ENCODE measurements at places on chromosomes 5 and 9. TPM values are rescaled to one million over a fixed set of nuclear protein-coding genes. Genes with fewer than 3 reads are reported as not detected.

- no peak for DNase-seq
Observed at GRCh38 chr9:22240619-22241018, 206.0 kb upstream of the DMRTA1 start.

DNA sequence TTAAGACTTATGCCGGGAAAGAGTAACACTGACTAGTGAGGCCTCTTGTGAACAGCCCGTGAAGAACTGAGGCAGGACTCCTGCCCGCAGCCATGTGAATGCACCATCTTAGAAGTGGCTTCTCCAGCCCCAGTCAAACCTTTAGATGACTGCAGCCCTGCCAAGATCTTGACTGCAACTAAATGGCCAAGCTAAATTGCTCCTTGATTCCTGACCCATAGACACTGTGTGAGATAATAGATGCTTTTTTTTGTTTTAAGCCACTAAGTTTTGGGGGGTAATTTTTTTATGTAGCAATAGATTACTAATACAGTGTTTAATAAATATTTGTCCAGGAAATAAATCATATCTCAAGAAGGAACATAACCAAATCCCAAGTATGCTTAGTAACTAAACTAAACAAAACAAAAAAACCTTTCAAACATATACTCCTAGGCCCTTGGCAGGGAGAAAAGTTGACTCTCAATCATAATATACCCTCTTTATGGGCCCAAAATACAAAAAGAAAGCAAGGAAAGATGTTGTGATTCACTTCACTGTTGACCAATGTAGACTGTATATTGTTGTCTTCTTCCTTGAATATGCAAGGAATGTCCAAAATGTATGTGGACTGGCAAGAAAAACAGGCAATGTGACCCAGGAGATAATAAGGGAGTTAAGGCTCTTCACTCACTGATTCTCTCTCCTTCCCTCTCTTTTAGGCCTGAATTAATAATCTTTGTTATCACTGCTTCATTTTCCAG, 79.7 kb upstream of the ZNF366 start:
- DNase-seq: no peak

ADAMTS16 gene
- total RNA-seq: not detected

DNA sequence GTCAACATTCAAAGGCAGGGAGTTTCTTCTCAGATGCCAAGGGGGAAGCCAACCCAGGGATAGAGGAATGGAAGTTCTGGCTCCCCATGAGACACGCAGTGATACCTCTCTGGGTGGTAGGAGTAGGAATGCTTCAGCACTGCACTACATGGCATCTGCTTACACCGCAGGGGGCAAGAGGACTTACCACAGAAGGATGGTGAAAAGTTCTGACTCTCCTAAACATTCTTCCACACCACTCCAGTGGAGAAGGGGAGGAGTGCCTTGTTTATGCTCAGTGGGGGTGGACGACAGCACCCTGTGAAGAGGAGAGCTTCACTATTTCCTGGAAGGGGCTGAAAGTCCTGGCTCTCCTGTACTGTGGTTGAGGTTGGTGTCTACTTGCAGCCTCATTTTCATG, 1011.3 kb upstream of the WWC1 start:
- no peak for DNase-seq

C5orf24 gene
- total RNA-seq: 39.8 TPM

GRCh38 chr5:113680534-113680933, 167.0 kb downstream of the YTHDC2 start:
- no peak for DNase-seq

GRCh38 chr9:124779368-124780059, 2.6 kb downstream of the OLFML2A start:
- no peak for DNase-seq

DNA sequence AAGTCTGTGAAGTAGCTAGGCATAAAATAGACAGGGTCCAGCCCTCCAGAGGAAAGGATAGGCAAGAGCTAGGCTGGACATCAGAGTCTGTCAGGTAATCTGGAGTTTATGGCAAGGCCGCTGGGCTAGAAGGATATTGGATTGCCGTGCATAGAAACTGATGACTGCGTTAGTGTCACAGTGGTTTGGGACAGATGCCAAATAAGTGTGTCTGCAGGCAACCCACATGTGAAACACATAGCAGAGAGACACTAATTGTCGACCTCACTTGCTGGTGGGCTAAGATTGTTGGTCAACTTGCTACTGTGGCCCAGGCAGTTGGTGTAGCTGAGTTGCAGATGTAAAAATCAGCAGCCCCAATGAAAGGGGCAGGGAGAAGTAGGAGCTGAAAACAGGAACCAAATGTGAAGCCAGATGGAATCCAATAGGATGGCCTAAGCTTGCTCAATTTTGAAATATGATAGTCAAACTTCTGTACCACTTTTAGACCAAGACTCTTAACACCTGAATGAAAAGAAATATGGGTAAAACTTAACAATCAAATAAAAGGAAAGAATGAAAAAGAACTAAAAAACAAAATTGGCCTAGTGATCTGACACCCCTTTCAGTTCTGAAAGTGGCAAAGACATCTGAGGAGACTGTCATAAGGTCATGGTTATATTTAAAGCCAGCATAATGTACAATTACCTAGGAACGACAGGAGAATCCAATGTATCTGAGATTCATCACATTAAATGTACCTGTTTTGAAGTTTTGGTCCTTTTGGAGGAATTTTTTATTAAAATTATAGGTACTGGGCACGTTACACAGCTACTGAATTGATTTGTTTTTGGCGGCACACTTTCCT, 243.3 kb upstream of the ACTBL2 start:
- no peak for DNase-seq

FOXD4L5 gene
- total RNA-seq: 0.63 TPM

- no peak for DNase-seq
Observed at GRCh38 chr5:14177634-14178033, 34.5 kb downstream of the TRIO start.

DNA sequence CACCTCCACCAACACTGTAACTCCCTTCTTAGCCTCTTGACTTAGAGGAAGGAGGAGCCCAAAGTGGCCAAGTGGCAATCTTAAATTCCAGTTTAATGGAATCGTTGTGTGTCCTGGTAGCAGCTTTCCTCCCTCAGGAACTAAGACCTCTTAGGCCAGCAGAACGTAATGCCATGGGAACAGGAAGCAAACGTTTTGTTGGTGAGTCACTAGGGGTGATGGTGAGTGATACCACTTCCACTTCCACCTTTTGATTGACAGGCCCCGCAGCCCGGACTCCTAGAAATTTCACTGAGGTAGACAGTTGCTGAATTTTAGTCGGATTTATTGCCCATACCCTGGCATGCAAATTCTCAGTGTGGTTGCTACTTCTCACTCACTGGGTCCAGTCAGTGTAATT, 94.2 kb upstream of the FBN2 start:
- no peak for DNase-seq

NR6A1 gene
- total RNA-seq: 0.05 TPM

DNA sequence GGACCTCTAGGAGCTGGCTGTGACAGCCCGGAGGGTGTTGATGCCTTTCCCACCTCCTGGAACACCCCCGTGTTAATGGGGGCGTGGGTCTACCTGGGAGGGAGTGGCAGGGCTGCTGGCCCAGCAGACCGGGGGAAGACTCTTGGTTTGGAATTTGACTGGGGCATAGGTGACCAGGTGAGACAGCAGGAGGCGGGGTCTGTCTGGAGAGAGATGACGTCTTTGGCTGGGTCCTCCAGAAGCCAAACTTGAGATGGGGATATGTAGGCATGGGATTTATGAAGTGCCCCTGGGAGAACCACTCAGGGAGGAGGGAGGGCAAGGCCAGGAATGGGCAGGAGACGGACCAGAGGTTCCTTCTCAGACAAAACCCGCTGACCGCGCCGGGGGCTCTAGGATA, 42.6 kb downstream of the NEK6 start:
- DNase-seq: no peak

GFRA3 gene
- not detected for total RNA-seq

DNA sequence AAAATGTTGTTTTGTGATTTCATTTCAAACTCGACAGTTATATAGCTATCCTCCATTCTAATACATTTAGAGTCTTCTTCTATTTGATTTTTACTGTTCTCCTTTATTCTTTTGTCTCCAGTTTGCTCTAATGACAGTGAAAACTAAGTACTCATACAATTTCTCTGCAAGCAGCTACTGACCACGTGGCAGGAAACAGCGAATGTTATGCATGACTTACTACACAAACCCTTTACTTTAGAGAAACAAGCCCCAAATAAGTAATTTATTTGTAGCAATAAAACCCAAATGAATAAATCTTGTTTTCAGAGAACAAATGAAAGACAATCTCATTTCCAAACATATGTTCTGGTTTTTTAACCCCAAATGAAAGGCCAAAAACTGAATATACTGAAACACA, 41.9 kb downstream of the CDH6 start:
- no peak for DNase-seq

DNA sequence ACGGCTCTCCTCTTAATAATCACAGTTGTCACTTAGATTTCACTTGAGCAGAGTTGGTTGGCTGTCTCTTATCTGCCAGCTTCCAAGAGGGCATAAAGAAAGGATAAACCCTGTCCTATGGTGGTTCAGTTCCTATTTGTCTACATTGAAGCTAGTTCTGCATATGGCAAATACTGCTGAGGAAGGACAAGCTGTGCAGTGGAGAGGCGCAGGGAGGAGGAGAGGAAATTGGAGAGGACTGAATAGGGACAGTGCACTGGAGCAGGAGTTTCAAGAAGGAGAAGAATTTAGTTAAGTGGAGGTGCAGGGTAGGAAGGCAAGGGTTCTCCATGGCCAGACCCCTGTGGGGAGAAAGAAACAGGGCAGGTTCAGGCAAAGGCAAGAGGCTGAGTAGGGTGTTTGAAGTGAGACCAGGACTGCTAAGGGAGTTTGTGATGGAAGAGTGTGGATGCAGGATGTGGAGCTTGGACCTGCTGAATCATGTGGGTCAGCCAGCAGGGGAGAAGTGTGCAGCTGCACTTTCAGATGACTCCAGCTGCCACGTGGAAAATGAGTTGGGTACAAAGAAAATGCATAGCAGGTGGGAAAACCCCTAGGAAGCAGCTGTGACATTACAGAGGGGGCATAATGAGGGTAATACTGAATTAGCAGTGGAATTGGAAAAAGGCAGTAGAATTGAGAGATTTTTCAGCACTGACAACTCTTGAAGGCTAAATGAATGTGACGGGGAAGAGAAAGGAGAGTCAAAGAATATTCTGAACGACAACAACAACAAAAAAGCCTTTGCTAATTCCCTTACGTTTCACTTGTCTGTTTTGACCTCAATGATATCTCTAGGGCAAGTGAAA, 66.8 kb downstream of the MAMDC2 start:
- DNase-seq: no peak

- DNase-seq: peak; percentile 32
Observed at GRCh38 chr5:36150676-36151433, 832 bp downstream of the LMBRD2 start.

GRCh38 chr5:89722538-89722937, 687.0 kb downstream of the CETN3 start:
- DNase-seq: no peak

- DNase-seq: no peak
Observed at GRCh38 chr5:59095480-59095879, 512.6 kb downstream of the RAB3C start.

GRCh38 chr5:117473165-117473564, 898.5 kb upstream of the SEMA6A start:
- DNase-seq: no peak

KLHL3 gene
- total RNA-seq: 37.2 TPM
